ENCODE measurements at places on chromosomes 6 and 20. TPM values are rescaled to one million over a fixed set of nuclear protein-coding genes. Genes with fewer than 3 reads are reported as not detected.

DNA sequence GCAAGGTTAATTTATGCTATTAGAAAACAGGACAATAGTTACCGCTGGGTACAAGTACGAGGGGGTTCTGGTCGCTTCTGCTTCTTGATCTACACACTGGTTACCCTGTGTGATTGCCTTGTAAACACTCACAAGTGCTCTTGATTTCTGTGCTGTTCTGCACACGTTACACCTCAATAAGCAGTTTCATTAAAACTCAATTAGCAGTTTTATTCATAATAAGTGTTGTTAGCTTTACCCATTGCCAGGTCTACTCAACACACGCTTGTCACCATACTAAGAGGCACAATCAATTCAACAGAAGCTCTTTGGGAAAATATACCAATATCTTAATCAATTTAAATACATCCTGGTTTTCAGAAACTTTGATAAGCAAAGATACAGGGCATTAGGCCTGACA is 20.4 kb downstream of the BMP7 start:
- H3K4me3 ChIP-seq, result no peak overlapping the region
- no peak for DNase-seq
- peaks cover 2% of the 10 kb centered on the region for H3K4me1 ChIP-seq
- H3K27ac ChIP-seq, result no peak overlapping the region

DNA sequence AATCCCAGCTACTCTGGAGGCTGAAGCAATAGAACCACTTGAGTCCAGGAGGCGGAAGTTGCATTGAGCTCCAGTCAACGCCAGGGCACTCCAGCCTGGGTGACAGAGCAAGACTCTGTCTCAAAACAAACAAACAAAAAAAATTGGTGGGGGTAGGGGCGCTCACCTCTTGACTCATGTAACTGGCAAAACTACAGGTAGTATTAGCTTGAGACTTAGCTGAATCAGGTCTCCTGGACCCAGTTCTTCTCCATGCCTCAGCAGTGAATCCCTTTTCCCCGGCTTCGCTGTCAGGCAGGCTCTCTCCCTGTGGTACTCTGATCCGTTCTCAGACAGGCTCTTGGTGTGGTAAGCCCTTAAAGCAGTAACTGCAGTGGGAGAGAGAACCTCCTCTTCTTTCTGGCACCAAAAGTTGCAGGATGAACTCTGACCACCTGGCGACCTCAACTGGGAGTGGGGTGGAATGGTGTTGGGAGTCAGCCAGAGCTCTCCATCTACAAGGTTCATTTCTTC is 12.9 kb downstream of the SLC9A8 start:
- no peak overlapping the region for H3K27ac ChIP-seq
- peaks cover 3% of the 10 kb centered on the region for H3K36me3 ChIP-seq
- no peaks in the 10 kb centered on the region for H3K4me1 ChIP-seq
- no peak overlapping the region for H3K4me3 ChIP-seq
- no peaks in the 10 kb centered on the region for H3K27me3 ChIP-seq

- H3K4me1 ChIP-seq, result no peaks in the 10 kb centered on the region
- H3K27me3 ChIP-seq, result no peaks in the 10 kb centered on the region
- no peak for DNase-seq
- no peak overlapping the region for H3K27ac ChIP-seq
- H3K36me3 ChIP-seq, result no peaks in the 10 kb centered on the region
Measured at GRCh38 chr6:126831461-126831860, 287.0 kb upstream of the RSPO3 start.

BANF2 gene
- polyA plus RNA-seq, result not detected

ARMC12 gene
- 3.9 TPM for polyA plus RNA-seq

DNA sequence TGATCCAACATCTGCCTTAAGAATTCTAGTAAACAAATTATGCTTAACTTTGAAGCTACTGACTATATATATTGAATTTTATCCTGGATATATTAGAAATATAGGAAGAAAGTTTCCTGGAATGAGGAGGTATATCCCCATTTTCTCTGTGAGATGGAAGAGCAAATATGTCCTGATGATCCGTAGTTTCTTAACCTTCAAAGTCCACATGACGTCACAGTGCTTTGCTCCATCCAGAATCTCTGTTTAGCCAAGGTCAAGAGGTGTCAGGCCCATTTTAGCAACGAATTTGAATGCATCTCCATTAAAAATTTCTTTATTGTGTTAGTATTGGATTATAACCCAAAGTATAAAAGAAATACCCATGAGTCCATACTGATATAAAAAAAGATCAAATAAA is 162.5 kb downstream of the PRL start:
- no peak for DNase-seq
- H3K36me3 ChIP-seq, result no peaks in the 10 kb centered on the region
- H3K27ac ChIP-seq, result no peak overlapping the region
- no peaks in the 10 kb centered on the region for H3K4me1 ChIP-seq

CGA gene
- polyA plus RNA-seq, result not detected

DNA sequence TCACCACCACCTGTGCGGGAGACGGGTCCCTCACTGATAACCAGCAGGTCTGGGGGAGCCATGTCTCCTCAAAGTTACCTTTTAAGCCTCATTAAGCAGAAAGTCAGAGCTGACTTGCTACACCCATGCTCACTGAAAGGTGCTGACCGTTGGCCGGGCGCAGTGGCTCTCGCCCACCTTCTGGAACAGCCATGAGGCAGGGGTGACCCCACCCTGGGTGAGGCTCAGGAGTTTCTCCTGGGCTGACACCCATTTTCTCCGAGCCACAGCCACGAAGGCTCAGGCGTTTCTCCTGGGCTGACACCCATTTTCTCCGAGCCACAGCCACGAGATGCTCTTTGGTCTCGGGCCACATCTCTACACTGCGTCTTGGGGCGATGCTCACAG is 10.2 kb downstream of the BHLHE23 start:
- no peak overlapping the region for H3K4me3 ChIP-seq
- no peaks in the 10 kb centered on the region for H3K27me3 ChIP-seq
- DNase-seq, result no peak
- no peak overlapping the region for H3K27ac ChIP-seq
- H3K36me3 ChIP-seq, result no peaks in the 10 kb centered on the region

ASIP gene
- not detected for polyA plus RNA-seq

DNA sequence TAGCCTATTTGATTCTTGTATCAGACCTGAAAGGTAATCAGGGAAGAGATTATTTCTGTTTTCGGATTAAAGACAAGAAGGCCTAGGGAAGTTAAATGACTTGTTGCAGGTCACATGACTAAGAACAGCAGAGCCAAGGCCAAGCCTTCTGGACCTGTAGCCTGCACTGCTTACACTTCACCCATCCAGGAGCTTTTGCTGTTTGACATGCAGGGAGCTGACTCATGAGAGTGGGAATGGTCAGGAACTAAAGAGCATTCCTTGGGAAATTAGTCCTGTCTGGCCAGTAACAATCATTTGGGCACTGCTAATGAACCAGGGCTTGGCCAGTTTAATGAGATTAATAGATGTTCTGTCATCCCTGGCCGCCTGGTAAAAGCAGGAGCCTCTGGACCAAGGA is 46.8 kb downstream of the EIF2S2 start:
- no peaks in the 10 kb centered on the region for H3K27me3 ChIP-seq
- no peaks in the 10 kb centered on the region for H3K36me3 ChIP-seq
- H3K4me3 ChIP-seq, result no peak overlapping the region
- no peak overlapping the region for H3K27ac ChIP-seq
- H3K4me1 ChIP-seq, result peaks cover 3% of the 10 kb centered on the region
- DNase-seq, result no peak

- no peaks in the 10 kb centered on the region for H3K27me3 ChIP-seq
- no peak for DNase-seq
- no peak overlapping the region for H3K27ac ChIP-seq
- H3K4me3 ChIP-seq, result no peak overlapping the region
- no peaks in the 10 kb centered on the region for H3K36me3 ChIP-seq
- peaks cover 2% of the 10 kb centered on the region for H3K4me1 ChIP-seq
Measured at GRCh38 chr6:36650848-36651478, 27.6 kb upstream of the CDKN1A start.

OR12D3 gene
- polyA plus RNA-seq, result not detected

DNA sequence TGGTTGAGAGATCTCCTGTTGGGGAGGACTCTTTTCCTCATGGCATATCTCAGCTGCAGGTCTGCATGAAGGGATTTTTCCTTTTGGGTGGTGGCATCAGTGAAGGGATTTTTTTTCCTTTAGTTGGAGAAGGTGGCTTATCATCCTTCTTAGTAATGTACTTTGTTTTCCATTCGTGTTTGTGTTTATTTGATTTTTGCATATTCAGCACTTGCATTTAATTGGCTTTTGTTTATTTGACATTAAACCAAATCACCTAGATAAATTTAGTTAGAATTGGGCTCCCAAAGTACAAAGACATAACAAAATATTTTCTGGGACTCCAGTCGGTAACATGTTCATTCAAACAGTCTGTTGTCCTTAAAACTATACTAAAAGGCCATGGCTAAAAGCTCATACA is 56.2 kb upstream of the MANEA start:
- no peak overlapping the region for H3K27ac ChIP-seq
- no peaks in the 10 kb centered on the region for H3K4me1 ChIP-seq
- DNase-seq, result no peak
- no peaks in the 10 kb centered on the region for H3K27me3 ChIP-seq
- no peak overlapping the region for H3K4me3 ChIP-seq
- H3K36me3 ChIP-seq, result no peaks in the 10 kb centered on the region
